ENCODE measurements at places on chromosomes 16 and 17. TPM values are rescaled to one million over a fixed set of nuclear protein-coding genes. Genes with fewer than 3 reads are reported as not detected.

DNA sequence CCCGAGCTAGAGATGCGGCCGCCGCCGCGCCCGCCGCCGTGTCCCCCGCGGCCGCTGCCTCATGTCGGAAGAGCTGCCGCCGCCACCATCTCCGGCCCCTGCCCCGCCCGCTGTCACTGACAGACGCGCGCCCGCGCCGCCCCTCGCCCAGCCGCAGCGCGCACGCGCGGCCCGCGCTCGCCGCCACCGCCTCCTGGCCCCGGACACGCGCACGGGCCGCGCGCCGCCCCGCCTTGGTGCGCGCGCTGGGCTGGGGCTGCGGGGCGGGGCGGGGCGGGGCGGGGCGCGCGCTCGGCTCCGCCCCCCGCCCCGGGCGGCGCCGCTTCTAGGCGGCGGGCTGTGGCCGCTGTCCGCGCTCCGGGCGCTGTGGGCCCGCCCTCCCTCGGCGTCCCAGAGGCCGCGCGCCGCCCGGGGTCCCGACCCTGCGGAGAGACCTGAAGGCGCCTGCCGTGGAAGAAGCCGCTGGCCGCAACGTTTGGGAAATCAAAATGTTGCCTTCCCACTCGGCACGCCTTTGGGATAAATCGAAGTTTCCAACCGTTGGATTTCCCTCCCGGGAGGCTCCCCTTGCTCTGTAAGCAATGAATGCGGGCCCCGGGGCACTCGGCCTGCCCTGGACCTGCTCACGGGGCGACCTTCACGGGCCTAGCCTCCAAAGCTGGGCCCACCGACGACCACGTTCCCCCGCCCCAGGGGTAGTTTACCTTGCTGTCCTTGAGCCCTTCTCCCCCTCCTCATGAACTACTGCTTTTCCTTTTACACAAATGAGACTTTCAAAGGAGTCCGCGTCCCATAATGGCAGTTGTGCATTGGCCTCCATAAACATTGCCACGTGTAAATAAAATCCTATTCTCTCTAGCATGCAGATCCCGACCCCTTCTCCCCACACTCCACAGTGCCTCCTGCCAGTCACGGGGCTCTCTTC lies at the start of gene ADCY9:
ADCY9 (minus strand) TSS at position 118 of the 925 bp plus-strand sequence. CDS start 1,000 bp downstream, outside the sequence.
- no peaks in the 10 kb centered on the region for H3K27me3 ChIP-seq
- H3K36me3 ChIP-seq, result no peaks in the 10 kb centered on the region
- peak; percentile 71 for DNase-seq
- peak within 1 kb of the TSS; percentile 56 for H3K4me3 ChIP-seq

The ADAD2 gene
- total RNA-seq, result not detected

The RAPGEFL1 gene
- 6.8 TPM for total RNA-seq

The GALK1 gene
- 31.1 TPM for total RNA-seq

The PRDM7 gene
- not detected for total RNA-seq

GRCh38 chr17:55965051-55965450 lies 188.2 kb upstream of the ANKFN1 start:
- H3K4me1 ChIP-seq, result no peaks in the 10 kb centered on the region
- H3K36me3 ChIP-seq, result no peaks in the 10 kb centered on the region
- no peaks in the 10 kb centered on the region for H3K27me3 ChIP-seq

GRCh38 chr17:39551879-39552278 lies 55.8 kb downstream of the NEUROD2 start:
- H3K27me3 ChIP-seq, result no peaks in the 10 kb centered on the region
- H3K4me3 ChIP-seq, result no peak overlapping the region
- peaks cover 4% of the 10 kb centered on the region for H3K36me3 ChIP-seq
- H3K27ac ChIP-seq, result no peak overlapping the region

Data from astrocyte (in vitro differentiated cells and primary cell).